ENCODE measurements at places on chromosomes 2 and 18.

DNA sequence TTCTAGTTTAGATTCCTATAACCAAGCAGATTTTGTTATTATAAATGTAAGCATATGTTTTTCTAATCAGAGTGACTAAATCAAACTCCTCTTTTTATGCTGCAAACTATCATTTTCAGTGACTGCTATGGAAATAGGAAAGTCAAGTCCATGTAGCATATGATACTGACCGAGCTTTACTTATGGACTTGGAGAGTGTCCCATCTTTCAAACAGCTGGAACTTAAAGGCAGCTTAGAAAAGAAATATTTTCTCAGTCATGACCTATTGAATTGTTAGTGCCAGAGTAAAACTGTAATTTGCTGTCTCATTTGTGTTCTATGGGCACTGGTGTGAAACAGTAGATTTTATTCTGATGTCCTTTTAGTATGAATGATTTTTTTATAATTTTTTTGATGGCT lies 76.7 kb downstream of the PHLPP1 start:
- no peak for DNase-seq

DNA sequence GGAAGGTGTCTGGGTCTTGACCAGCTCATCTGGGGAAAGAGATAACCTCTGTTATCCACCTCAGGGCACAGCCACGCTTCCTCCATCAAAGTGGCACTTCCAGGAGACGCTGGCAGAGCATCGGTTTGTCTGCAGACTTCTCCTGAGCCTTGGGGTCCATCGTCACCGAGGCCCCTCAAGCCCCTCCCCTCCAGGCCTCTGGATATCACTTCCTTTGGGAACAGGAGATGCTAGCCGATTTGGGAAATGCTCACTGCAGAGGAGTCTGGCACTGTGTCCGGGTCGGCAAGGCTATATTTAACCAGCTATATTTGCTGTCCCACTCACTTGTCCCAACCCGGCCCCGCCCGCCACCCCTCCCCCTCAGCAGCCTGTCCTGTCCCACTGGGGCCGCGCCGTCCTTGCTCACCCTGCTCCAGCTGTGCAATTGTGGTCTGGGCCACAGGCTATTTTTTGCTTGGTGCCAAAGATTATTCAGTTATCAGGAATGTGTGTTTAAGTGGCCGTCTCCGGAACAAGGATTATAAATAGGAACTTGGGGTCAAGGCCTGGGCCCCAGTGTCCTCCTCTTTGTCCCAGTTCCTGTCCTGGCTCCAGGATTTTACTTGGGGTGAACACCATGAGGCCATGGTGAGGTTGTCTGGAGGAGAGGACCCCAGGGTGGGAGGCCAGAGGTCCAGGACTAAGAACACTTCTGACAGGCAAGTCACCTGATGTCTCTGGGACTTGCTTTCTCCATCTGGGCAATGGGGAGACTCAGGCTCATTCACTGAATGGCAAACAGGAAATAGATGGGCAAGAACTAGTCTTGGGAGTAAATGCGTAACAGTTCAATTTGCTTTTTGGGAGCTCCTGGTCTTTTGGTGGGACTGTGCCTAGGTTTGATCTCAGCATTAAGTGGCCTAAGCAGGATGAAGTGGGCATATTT lies 263.6 kb downstream of the DYSF start:
- no peak for DNase-seq

DNA sequence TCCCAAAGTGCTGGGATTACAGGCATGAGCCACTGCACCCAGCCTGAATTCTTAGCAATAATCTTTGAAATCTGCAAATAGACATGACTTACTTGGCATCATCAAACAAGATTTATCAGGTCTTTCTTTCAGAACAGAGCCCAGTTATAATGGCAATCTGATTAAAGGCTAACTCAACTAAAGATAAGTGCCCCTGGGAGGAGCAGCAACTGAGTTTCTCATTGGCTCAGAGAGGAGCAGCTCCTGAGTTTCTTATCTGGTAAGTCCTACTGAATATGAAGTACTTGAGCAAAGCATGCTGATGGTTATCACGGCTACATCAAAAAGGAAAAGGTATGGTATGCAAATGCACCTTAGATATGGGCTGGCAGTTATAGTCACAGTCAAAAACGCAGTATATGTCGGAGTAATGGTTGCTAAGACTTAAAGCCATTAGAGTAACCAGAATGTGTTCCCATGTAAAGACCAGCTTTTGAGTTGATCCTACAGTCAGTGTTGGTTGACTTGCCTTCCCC lies 15.0 kb upstream of the AP1S3 start:
- DNase-seq = no peak

DNA sequence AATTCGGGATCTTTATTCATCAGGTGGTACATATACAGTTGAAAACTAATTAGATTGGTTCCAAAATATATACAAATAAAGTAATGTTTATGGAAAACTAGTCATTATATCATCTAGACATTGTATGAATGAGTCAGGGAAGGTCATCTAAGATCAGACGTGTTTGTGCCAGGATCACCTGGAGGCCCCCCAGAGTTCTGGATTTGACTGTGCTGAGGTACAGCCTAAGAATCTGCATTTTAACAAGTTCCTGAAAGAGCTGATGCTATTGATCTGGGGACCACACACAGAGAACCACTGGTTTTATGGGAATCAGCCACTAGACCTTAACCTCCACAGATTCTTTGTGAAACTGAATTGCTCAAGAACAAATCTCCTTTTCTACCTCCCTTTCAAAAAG lies 43.2 kb downstream of the PARD6G start:
- DNase-seq = no peak

DNA sequence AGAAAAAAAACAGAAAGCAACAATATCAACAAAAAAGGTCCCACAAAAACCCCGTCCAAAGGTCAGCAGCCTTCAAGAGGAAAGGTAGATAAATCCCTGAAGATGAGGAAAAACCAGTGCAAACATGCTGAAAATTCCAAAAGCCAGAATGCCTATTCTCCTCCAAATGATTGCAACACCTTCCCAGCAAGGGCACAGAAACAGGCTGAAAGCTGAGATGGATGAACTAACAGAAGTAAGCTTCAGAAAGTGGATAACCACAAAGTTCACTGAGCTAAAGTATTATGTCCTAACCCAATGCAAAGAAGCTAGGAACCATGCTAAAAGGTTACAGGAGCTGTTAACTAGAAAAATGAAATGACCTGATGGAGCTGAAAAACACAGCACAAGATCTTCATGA lies 226.4 kb upstream of the DSEL start:
- no peak for DNase-seq

- DNase-seq = no peak
Measured at GRCh38 chr2:88658326-88658725, 31.1 kb upstream of the EIF2AK3 start.

DNA sequence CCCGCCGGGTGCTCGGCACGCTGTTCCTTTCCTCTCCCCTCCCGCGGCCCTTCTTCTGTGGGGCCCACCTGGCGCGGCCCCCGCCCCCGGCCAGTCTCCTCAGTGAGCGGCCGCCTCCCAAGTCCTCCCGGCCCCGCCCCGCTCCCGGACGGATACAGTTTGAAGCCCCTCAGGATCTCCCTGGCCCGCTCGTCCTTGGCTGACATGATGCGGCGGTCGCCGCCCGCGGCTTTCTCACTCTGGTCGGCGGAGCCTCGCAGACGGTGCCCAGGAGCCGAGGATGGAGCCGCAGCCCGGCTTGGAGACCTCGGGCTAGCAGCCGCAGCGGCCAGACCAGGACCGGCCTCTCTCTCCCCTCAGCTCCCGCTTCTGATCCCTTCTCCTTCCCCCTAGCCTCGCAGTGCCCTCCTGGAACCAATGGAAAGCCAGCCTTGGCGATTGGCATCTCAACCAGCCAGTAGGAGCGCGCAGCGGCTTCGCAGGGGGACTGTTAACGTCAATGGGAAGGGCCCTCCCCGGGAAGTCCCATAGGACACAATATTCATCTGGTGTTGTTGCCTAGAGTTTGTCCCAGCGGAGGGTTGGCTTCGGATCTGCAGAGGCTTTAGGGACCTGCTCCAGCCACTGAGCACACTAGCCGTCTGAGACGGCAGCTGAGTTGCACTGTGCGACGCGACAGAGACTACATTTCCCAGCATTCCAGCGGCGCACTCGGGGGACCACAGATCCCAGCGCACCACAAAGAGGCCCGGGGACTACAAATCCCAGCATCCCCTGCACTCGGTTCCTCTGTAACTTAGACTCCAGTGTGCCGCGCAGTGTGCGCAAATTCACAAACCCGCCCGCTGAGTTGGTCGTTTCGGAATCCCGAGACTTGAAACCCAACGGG lies at the start of gene PDE6D:
Gene PDE6D, minus strand, starts transcription at position 374 of the 889 bp plus-strand sequence. Its CDS starts 168 bp downstream, at position 206.
- peak; percentile 98 for DNase-seq

GRCh38 chr2:241007111-241007510 lies 8.7 kb downstream of the SNED1 start:
- no peak for DNase-seq

DNA sequence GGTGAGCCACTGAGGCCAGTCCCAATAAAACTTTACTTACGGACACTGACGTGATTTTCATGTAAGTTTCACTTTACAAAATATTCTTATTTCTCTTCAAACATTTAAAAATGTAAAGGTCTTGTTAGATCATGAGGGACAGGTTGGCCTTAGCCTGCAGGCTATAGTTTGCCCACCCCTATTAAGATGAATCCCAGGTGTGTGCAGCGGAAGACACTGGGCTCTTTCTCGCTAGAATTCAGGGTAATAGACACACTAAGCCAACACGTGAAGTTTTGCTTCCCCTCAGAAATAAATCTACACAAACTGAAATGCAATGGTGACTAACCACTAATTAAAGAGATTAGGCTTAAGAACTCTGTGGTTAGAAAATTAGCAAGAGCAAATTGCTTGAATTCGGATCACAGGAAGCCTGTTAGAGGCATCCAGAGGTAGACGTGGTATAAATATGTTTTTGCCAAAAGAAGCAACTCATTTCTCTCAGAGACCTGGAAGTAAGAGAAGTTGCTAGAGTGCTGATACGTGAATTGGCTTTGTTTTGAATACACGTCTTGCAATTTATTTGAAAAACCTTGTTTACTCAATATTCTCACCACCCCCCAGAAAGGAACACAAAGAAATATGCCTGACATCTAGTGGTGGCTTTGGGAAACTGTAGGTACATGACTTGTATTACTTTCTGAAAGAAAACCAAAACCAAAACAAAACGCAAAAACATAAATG lies 151.6 kb downstream of the DTNB start:
- DNase-seq = peak; percentile 55

GRCh38 chr2:46034535-46034934 lies 262.7 kb upstream of the EPAS1 start:
- no peak for DNase-seq

DNA sequence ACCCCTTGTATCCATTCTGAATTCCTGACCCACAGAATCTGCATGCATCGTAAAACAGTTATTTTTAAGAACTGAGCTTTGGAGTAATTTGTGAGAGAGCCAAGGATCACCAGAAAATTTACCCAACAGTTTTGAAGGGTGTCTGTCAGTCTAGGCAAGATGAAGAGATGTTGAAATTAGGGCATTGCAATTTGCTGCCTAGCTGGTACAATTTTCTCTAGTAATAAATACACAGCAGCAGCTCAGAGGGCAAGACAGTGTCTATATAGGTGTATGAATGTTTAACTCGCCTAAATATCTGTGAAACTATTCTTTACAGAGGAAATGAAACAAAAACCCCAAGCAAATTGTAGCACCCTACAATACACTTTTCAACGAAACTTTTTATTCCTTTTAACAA lies 377.8 kb upstream of the POU3F3 start:
- DNase-seq = no peak

- no peak for DNase-seq
Measured at GRCh38 chr2:102460467-102460866, 12.6 kb upstream of the SLC9A4 start.

GRCh38 chr2:130728007-130728454 lies 839 bp upstream of the GPR148 start:
- DNase-seq = peak; percentile 78

DNA sequence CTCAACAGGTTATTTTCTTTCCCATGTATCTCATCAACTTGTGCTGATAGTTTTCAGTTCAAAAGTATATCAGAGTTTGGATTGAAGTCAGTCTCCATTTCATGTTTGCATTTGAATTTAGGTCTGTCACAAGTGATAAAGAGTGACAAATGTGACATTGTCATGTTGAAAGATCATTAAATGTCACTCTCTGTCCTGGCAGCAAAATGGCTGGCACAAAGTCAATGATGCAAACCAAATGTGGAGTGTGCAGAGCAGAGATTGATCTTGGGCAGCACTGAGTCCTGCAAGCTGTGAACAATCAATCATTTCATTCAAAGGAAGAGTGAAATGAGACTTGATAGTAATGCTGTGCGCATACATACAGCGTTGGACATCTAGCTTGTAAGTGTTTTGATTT lies 421.8 kb upstream of the CDH7 start:
- no peak for DNase-seq

Measured in NCI-H2227 treated with DMSO at 0.1 percent for 48 hours (cell line).